Motor neuron (in vitro differentiated cells): ENCODE measurements at places on chromosomes 4 and X. TPM values are rescaled to one million over a fixed set of nuclear protein-coding genes. Genes with fewer than 3 reads are reported as not detected.

Gene HPF1
- 14.8 and 18.4 TPM in 2 replicates for total RNA-seq

Gene DCAF12L1
- total RNA-seq, result not detected in 2 replicates

Gene GNRHR
- 0.61 and 1.1 TPM in 2 replicates for total RNA-seq

Gene ANOS1
- 6.6 and 7.2 TPM in 2 replicates for total RNA-seq

Gene PHOX2B
- total RNA-seq, result 0.73 TPM in 1 of 2 replicates, not detected in the other

Gene CXCL6
- 5.8 and 6.8 TPM in 2 replicates for total RNA-seq

- ATAC-seq, result no peak
Measured at GRCh38 chrX:107829878-107830277, 4.2 kb downstream of the MID2 start.

GRCh38 chrX:102654696-102655095 is 3.4 kb downstream of the GPRASP1 start:
- no peak for ATAC-seq

GRCh38 chr4:62804075-62804474 is 1603.9 kb downstream of the ADGRL3 start:
- no peak for ATAC-seq

- no peak for ATAC-seq
Measured at GRCh38 chr4:864456-865120, 38.7 kb upstream of the CPLX1 start.

DNA sequence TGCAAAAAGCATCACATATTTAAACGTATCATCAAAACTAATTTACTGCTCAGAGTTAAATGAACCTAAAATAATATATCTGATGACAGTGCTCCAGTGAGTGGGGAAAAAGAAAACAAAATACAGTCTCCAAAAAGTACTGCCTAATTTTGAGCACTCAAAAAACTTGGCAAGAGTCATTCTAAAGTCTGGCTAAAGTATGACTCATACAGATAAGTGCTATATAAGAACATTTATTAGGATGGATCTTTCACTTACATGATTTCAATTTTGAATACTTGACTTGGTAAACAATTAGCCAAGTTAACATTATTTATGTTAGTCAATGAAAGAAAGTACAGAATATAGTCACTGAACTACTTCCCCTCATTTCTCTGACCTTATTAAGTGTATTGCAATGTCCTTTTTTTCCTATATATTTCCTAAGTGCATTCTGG is 27.2 kb downstream of the FBXO8 start:
- peak; percentile 13 for ATAC-seq

- no peak for ATAC-seq
Measured at GRCh38 chr4:172928347-172928746, 240.3 kb upstream of the GALNT7 start.

DNA sequence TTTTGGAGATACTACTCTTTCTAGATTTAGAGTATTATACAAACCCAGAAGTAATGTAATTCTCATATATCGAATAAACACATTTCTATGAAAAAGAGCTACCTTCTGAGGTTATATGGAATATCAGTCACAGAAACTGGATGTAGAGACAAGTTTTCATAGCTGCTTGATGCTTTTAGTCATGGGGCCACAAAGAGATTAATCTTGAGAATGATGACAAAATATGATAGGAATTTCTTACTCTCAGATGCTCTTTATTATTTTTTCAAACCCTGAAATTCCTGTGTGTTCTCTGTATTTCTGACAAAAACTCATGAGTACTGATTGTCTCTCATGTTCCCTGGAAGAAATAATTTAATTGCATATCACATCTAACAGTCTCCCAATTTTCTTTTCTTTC is 662.5 kb downstream of the RAPGEF2 start:
- ATAC-seq, result no peak

DNA sequence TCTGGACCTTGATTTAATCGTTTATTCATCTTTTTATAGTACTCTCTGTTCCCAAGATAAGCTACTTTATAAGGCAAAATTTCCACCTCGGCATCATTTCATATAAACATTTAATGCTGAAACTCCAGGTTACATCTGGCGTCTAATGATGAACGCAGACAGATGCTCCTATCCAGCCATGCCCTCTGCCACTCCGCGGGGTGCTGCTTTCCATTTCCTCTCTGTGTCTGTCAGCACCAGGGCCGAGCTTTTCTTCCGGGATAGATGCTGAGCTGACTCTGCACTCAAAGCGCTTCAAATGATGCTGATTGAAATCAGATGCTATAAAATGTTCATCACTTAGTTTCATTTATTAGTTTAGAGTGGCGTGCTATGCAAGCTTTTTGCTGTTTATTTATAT is 80.5 kb upstream of the HELT start:
- ATAC-seq, result no peak

DNA sequence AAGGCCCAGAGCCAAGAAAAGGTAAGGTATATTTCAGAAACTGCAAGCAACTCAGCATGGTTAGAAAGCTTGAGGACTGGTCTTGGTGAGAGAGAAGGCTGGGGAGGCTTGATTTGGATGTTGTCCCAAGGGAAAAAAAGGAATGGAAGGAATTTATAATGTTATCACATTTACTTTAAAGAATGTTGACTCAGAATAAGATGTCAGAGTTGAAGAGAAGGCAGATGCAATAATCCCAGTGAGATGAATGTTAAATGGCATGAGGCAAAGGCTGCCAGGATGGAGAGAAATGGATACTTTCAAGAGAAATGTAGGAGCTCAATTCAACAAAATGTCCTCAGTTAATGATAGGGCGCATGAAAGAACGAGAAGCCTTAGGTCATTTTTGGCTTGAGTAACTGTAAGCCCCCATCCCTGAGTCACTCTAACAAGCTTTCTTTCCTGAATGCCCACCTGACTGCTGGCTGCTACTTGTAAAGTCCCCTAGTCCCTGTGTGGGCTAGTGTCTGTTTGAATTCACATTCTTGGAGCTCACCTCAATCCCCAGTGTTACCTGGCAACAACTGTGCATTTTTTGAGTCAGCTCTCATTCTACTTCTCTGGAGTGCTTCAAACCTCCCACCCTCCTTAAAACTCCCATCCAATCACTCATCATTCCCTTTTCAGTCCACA is 103.0 kb upstream of the TAPT1 start:
- ATAC-seq, result no peak

- ATAC-seq, result no peak
Measured at GRCh38 chrX:78375894-78376293, 48.5 kb upstream of the CYSLTR1 start.
